ENCODE measurements at places on chromosomes 7 and 10.

GRCh38 chr7:44973610-44974401 is 5.0 kb downstream of the MYO1G start:
- DNase-seq: peak; percentile 58

DNA sequence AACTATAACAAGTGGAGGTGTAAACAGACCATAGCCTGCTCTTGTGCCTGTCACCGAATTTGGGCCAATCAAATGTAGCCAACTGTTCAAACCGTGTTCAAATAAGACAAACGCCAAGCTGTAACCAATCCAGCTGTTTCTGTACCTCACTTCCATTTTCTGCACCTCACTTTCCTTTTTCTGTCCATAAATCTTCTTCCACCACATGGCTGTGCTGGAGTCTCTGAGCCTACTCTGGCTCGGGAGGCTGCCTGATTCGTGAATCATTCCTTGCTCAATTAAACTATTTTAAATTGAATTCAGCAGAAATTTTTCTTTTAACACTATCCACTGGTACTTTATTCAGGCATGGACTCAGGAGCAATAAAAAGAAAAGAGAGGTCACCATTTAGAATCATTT is 29.9 kb upstream of the COL1A2 start:
- DNase-seq: no peak

GRCh38 chr7:127317447-127317961 is 64.8 kb upstream of the GRM8 start:
- DNase-seq: no peak

DNA sequence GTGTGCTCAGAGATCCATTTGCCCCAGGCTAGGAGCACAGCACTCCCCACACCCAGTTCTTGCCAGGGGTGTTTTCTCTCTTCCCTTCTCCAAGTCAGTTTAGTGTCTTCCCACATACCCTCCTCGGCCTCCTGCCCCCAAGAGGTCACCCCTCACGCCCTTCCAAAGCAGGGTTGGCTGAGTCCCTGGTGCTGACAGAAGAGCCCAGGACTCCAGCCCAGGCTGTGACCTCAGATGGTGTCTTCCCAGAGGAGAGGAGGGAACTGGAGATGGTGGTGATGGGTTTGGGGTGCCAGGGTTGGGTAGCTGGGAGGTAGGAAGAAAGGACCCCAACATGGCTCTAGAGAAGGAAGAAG is 19.8 kb downstream of the ZNF775 start:
- no peak for DNase-seq

DNA sequence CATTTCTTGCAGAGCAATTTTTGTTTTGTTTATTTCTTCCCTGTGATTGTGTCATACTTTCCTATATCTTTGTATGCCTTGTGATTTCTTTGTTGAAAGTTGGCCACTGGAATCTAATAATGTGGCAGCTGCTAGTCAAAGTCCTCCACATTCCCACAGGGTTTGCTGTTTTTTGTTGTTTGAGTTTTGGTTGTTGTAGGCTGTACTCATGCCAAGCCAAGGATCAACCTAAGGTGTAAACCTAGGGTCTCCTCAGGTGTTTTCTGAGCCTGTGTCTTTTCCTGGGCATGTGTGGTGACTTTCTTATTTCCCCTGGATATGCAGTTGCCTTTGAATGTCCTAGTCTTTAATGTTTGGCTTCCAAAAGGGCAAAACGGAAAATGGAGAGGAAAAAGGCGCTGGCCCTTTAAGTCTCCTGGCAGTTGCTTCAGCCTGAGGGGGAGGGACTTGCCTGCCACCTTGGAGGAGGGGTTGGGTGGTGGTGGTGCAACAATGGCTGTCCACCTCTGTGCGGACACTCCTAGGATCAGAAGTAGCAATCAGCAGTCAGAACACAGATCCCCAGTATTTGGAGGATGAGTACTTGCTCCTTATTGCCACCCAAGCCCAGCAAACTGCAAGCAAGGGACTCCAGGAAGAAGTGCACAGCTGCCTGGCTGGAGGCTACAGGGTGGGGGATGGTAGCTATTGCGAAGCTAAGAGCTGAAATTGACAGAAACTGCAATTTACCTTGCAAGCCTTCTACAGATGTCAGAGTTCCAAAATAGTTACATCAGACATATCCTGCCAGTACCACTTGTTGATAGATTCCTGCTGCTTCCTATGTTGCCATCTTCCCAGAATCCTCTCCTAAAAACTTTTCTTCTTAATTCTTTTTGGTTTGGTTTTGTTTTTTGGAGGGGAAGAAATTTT is 5.6 kb upstream of the ZNF518A start:
- DNase-seq: no peak
